ENCODE measurements at places on chromosomes 3 and 15.

DNA sequence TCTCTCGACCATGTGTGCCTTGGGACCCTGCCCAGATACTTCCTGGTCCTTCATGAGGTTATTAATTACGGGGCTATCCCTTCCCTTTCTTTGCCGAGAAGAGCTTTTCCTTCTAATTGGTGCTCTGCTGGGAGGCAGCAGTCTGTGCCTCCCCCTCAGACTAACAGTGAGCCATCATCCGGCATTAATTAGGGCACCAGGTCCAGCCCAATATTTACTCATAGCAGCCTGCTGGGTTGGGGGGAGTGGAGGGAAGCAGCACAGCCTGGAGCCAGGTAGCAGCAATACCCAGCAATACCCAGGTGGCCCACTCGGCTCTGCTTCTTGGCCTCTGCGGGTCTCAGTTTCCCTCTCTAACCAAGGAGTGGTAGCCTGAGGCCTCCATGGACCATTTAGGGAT lies 20.1 kb downstream of the CACNA2D2 start:
- DNase-seq = no peak

GRCh38 chr15:48693484-48693883 lies 48.0 kb upstream of the FBN1 start:
- DNase-seq = no peak

GRCh38 chr15:43273243-43273642 lies 6.5 kb upstream of the TGM5 start:
- no peak for DNase-seq

GRCh38 chr15:81293728-81294515 lies 30.0 kb downstream of the STARD5 start:
- peak; percentile 70 for DNase-seq

GRCh38 chr3:193826159-193826795 lies 233.3 kb downstream of the OPA1 start:
- no peak for DNase-seq

GRCh38 chr3:46065294-46065705 lies 38.0 kb upstream of the XCR1 start:
- peak; percentile 85 for DNase-seq

DNA sequence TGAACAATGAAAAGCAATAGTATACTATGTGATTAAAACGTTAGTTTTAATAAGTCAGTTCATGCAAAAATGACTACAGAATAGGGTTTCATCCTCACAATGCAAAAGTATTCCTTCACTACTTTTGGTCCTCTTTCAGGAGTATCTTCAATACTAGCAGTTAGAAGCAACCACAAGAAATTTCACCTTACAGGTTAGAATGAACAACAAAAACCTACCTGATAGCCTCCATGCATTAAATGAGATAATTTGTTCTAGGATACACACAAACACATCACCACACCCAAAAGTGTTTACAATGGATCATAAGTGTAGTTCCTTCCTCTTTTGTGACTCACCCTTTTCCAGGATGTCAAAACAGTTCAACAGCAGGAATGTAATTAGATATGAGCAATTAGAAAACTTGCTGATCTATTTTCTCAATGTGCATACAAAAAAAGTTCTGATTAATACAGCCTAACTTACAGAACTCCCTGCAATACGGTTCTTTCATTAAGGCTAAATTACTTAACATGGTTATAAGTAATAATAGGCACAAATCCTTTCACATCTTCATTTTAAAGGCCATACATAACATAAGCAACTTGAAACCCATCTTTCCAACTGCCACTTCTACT lies 21.6 kb downstream of the UACA start:
- no peak for DNase-seq

- no peak for DNase-seq
These were observed 109.8 kb downstream of the RPL22L1 start for GRCh38 chr3:170760174-170760526.

GRCh38 chr15:93965304-93965908 lies 266.0 kb upstream of the MCTP2 start:
- no peak for DNase-seq

GRCh38 chr3:18660059-18660458 lies 234.9 kb upstream of the SATB1 start:
- DNase-seq = no peak

DNA sequence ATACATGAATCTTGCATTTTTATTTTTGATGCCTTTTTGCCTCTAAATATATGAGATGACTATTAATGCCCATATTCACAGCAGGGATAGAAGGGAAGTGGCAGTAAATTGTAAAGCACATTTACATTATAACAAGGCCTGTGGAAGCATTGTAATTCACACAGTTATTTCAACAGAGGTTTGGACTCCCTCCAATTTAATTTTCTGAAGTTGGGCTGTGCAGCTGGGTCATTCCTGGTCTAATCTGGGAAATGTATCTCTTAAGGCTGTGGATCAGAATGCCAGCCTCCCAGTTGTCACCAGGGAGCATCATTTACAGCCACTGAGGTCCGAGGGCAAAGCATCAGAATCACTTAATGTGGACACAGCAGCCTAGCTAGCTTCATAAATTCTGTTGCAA lies 434.5 kb downstream of the MFSD1 start:
- no peak for DNase-seq

- DNase-seq = no peak
These were observed 62.7 kb upstream of the CCR4 start for GRCh38 chr3:32888739-32889138.

DNA sequence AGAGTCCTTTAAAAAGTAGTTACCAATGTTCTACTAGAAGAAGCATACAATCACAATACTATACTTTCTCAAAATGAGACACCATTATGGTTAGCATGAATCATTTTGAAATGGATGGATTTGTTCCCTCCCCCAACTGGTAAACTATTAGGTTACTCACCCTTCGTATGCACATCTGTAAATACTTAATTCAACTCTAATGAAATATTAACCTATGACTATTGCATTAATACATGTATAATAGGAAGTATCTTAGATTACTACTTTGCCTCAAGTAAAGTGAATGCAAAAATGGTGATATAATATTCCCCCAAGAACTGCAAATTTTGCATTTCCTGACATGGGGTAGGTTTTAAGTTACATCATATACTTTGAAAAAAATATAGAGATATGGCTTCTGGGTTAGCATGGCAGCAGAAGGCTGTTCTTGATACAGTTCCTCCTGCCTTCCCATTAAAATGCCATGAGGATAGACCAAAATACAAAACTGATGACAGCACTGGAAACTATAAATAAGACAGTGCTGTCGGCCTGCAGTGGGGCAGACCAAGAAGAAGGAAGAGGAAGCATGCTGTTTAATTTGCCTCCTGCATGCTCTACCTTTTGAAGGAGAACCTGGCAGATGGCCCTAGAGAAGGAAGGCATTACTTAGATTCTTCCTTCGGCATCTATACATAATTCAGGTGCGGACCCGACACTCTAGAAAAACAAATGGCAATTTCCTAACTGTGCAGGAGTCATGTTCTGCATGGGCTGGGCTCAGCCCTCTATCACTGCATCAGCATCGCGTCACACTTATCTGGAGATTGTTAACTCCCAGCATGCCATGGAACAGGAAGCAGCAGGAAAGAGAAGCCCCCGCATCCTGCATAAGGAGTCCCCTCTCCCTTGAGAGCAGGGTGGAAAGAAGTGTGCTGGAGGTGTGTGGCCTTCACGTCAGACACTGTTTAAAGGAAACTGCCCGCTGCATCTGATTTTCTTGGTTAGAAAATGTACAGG lies 41.8 kb upstream of the NEO1 start:
- no peak for DNase-seq

DNA sequence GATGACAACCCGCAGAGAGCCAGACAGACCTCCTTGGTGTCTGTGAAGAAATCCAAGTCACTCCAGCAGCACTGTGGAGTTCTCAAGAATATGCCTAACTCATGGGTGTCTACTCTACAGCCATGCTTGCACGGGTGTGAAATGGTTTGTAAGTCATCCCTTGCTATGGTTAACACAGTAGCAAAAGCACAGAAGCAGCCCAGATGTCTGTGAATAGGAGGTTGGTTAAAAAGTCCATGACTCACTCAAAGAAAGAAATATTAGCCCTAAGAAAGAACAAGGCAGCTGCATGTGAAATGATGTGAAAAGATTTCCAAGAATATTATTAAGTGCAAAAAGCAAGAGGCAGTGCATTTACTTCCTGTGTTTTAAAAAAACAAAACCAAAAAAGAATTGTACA lies 12.1 kb upstream of the LIMD1 start:
- no peak for DNase-seq

DNA sequence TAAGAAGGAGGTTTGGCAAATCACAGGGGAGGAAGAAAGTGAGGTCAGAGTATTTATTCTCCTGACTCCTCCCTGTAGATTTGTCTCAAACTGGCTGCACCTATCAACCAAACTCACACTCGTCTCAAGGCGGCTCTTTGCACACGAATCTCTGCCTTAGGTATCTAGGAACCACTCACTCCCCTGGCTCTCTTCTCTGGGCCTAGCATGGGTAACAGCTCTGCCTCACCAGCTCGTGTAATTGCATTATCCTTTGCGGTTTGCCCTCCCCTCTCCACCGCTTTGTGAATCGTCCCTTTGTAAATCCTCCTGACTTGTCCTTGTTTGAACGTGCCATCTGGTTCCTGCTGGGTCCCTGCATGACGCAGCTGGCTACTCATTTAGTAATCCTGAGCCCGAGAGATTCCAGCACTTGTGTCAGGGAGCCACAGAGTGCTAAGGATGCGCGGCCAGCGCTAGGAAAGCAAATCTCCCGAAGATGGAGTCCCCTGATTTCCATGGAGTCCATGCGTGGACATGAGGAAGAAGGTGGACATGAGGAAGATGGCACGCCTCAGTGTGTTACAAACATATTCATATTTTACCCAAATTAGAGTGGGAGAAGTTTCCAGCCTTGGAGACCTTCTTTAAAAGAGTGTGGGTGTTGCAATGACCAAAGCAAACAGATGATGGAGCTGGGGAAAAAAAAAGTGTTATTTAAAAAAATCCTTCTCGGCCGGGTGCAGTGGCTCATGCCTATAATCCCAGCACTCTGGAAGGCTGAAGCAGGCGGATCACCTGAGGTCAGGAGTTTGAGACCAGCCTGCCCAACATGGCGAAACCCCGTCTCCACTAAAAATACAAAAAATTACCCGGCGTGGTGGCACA lies 26.7 kb downstream of the NRROS start:
- no peak for DNase-seq

- peak; percentile 24 for DNase-seq
These were observed 35.1 kb upstream of the ZDHHC23 start for GRCh38 chr3:113912552-113913236.

GRCh38 chr3:107035176-107035575 lies 342.1 kb upstream of the CCDC54 start:
- no peak for DNase-seq

DNA sequence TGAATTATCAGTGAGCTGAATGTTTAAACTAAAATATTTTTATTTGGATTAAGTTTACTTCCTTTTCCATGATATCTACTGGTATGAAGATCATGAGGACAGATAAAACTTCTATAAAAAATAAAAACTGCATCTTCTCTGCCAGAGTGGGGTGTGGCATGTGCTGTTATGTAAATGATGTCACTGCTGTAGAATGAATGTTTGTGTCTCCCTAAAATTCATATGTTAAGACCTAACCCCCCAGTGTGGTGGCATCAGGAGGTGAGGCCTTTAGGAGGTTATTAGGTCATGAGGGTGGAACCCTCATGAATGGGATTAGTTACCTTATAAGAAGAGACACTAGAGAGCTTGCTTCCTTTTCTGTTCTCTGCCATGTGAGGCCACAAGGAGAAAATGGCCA lies 178.7 kb upstream of the DPH6 start:
- DNase-seq = no peak

GRCh38 chr15:48887144-48887543 lies 9.2 kb downstream of the EID1 start:
- DNase-seq = no peak

Data from naive thymus-derived CD8-positive, alpha-beta T cell (primary cell).